Stimulated activated CD4-positive, alpha-beta T cell treated with anti-CD3 and anti-CD28 coated beads, Interleukin-2, amount 100 ng/mL, for 4 hours (primary cell): ENCODE measurements at places on chromosomes 7 and 10.

DNA sequence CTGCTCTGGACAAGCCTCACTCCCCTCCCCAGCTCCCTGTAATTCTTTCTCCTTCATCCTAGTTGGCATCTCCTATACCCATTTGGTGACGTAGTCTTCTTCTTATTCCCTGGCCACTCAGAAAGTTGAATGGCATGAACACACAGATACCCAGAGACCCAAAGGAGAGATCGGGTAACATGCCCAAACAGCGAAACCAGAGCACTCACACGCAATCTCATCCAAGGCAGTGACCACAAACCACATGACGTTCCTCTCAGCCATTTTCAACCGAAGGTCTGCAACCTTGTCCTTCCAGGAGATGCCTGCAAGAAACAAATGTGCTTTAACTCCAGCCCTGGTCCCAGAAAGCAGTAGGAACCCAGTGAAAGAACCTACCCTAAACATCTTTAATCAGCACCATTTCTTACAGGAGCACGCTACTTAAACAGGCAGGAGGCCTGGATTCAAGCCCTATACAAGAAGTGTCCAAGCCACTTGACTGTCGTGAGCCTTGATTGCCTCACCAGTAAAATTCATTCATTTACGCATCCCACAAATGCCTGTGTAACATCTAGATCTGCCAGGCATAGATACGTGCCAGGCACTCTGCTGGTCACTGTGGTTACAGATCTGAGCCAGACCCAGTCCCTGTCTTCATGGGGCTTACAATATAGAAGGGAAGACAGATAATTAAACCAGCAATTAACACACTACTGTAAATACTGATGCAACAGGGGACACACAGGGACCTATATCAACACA is 37.1 kb downstream of the XPNPEP1 start:
- no peak for DNase-seq

DNA sequence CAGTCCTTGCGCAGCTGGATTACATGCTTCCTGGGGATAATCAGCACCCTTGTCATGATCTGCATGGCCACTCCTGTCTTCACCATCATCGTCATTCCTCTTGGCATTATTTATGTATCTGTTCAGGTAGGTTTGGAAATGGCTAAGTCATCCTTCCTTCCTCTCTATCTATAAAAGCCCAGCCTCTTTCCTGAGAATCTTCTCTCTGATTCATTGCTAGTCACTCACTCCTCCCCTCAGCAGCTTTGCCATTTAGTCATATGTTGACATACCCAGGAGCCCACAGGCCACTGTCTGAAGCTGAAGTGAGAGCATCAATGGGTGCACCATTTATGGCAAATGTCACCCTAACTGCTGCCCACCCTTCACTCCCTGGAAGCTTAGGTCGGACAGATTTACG is 52.0 kb downstream of the ABCC2 start:
- no peak for DNase-seq

GRCh38 chr7:7521259-7521658 is 14.4 kb downstream of the COL28A1 start:
- no peak for DNase-seq

GRCh38 chr7:112556633-112557032 is 75.8 kb downstream of the LSMEM1 start:
- DNase-seq: no peak

- DNase-seq: no peak
Measured at GRCh38 chr7:112272921-112273561, 66.5 kb downstream of the ZNF277 start.
